HFF-Myc (cell line): ENCODE measurements at places on chromosomes 6 and 20.

DNA sequence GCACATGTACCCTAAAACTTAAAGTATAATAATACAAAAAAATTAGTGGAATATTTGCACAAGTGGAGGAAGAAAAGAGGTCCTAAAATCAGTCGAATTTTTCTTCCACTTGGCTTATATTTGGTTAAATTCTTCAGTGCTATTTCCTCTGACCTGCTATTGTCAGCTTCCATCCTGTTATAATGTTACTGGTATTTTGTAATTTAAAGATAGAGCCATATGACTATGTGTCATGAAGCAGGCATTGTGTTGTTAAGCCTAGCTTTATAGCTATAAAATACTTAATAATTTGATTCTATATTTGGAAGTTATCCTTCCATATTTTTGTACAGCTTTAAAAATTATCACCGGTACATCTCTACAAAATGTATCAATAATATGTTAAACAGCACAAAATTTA, 455.9 kb upstream of the MARCKS start:
- DNase-seq: no peak

DNA sequence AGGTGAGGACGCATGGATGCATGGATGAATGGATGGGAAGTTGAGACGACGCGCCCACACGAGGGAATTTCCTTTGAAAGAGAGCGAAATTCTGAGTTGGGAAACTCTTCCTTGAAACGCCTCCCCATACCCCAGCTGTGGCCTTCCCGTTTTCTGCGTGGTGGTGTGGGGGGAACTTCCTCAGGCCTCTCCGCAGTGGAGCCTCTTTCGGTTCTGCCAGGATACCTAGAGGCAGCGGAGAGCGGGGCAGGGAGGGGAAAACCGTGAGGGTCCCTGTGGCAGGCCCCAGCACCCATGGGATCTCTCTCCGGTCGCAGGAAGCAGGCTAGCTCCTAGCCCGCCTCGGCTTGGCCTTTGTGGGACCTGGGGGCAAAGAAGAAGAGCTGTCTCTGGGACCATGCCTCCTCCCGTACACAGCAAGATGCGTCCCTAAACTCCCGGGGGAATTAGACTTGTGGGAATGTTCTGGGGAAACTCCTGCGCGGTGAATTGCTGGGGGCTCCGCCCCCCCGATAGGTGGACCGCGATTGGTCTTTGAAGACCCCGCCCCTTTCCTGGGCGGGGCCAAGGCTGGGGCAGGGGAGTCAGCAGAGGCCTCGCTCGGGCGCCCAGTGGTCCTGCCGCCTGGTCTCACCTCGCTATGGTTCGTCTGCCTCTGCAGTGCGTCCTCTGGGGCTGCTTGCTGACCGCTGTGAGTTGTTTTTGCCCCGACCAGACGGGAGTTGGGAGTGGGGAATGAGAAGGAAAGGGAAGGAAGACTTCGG, at the start of gene CD40:
CD40 (plus strand) TSS at position 611 of the 764 bp plus-strand sequence; CDS start at position 641, 30 bp downstream.
- DNase-seq: no peak

- peak; percentile 16 for DNase-seq
Observed at GRCh38 chr6:91081452-91082067, 494.7 kb upstream of the MAP3K7 start.

DNA sequence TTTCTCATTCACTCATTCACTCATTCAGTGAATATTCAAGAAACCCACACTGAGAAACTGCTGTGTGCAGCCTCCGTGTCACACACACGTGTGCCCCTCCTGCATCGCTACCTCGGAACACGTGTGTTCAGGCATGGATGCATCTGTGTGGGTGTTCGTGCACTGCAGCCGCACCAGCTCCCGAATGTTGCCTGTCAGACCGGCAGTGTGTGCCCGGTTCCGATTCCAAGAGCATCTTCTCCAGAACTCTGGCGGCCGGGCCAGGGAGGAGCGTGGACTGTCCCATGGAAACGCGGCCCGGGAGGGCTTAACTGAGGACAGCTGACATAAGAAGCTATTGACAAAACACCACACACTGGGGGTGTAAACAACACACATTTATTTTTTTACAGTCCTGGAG, 216.0 kb downstream of the DLL1 start:
- DNase-seq: no peak

DNA sequence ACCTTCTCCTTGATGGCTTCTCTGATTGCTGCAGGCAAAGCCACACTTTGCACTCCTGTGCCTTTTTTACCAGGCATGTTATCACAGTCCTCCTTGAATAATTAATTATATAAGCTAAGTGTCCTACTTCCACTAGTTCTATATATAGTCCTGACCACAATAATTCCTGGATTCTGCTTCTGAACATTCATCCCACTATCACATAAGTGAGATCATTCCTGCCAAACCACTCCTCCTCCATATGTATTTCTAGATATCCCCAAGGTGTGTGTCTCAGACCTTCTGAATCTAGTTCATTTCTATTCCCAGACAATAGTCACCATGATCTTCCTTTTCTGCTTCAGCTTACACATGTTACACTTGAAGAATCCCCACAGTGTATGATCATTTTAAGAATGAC, 1237.5 kb upstream of the MAP3K7 start:
- DNase-seq: no peak

DNA sequence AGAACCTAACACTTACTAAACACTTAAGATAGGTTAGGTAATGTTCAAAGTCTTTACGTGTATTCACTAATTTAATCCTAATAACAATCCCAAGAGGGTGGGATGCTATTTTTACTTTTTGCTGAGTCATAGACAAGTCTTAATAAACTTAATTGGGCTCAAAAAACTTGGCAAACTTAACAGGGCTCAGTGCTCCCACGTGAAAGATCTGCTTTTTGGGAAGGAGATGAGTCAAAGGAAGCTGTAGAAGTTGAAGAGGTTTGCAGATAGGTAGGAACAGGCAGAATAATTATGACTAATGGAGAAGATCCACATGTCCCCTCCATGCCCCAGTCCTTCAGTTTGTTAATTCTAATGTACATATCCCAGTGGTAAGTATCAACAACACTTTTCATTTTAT, 44.5 kb upstream of the STMND1 start:
- no peak for DNase-seq

DNA sequence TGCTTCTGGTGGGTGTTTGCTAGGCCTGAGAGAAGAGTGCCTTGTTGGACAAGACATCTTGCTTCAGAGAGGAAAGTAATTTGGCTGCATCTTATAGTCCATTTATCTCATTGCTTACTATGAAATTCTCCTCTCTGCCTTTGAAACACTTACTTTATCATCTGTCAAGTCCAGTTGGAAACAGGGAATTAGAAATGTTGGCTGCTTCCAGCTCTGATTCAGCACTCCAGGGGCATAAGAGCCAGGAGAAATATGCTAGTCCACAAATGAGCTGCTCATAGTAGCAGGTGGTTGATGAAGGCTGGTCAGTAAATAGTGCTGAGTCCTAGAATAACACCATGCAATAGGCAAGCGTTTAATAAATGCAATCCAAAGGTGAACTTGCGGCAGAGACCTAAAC, 227.1 kb downstream of the SLC35F1 start:
- no peak for DNase-seq

DNA sequence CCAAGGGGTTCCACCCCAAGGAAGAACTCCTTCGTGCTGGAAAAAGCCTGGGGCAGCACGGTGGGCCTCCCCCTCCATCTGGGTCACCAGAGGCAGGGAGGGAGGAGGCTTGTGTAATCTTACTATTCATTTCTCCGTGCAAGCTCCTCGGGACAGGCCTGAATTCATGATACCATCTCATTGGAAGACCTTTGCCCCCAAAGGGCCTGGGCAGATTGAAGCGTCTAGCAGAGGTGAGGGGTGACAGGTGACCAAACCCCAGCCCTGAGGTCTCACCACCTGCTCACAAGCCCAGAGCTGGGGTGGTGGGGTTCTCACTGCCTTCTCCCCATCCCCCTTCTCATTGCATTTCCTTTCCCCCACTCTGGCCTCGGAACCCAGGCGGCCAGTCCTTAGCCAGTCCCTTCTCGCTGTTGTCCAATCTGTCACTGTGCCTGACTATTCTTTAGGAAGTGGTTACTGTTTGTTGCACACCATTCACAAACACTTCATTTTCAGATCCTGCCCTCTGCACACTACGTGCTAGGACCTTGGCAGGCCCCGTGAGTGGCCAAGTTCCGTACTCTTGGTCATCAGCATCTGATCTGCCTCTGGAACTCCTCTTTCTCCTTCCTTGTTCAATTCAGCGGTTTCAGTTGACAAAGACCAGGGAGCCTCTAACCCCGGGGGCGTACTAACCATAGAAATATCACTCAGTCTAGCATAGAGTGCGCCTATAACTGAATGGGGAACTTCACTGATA, 137.1 kb downstream of the LY86 start:
- no peak for DNase-seq

DNA sequence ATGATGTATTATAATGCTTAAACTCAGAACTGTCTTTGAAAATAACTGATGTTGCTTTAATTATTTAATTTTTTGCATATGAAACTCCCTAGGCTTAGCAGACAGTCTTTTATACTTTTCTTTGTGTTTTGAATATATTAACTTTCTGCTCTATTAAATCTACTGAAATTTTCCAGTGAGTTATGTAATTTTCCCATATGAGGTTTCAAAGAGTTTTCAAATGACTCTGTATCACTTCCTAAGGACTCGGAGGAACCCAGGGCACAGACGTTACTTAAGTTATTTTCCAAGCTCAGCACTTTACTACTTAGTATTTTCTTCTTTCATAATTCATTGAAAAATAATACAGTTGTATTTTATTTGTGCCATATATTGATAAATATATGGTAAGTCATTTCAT, 122.6 kb downstream of the HS3ST5 start:
- DNase-seq: no peak

DNA sequence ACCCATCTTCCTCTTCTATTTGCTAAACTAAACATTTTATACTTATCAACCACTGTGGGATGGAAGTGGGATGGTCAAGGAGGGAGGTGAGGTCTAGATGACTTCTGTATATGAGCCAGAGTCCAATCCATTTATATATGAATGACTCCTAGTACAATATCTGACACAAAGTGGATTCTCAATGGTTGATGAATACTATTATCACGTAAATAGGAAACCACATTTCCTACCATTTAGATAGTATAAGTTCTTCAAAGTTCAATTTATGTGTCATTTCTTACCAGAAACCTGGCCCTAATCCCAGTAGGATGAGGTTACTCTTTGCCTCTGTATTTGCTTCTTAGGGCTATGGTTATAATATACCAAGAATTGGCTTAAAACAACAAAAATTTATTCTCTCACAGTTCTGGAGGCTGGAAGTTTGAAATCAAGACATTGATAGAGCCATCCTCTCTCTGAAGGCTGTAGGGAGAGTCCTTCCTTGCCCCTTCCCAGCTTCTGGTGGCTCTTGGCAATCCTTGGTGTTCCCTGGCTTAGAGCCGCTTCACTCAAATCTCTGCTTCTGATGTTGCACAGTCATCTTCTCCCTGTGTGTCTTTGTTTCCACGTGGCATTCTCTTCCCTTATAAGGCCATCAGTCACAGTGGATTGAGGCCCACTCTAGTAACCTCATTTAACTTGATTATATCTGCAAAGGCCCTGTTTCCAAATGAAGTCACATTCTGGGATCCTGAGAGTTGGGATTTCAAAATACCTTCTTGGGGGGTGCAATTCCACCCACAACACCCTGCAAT, 41.0 kb upstream of the RAB23 start:
- DNase-seq: peak; percentile 49

GRCh38 chr20:41509316-41510200, 108.6 kb downstream of the CHD6 start:
- DNase-seq: no peak

DNA sequence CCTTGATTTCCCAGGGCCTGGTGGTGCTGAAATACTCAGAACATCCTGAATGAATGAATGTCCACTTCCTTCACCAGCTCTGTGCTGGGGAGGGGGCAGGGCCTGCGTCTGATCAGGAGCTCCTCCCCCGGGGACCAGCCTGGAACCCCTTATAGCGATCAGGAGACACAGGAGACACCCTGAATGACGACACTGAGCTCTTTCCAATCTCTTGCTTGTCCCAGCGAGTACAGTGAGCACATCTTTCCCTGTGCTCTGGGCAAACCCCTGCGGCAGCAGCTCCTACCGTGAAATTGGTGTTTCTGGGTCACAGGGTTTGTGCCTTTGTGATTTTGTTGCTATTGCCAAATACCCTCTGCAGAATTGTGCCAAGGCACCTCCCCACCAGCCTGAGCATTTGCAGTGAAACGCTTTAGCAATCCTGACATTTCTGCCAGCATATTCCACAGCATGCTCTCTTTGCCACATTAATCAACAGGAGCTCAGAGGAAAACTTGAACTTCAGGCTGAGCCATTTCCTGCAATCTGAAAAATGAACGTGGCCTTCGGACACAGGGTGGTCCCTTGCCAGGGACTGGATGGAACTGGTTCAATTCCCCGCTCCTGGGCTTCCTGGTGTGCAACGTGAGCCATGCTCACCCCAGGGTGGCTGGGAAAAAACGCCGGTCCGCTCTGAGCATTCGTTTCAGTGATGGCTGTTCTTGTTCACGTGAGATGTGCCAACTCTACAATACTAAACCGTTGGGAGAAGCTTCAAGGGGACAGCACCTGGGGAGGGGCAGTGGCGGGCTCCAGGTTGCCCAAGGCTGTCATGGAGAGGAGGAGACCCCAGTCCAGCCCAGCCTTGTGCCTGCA, 23.1 kb upstream of the MRGBP start:
- no peak for DNase-seq

- DNase-seq: no peak
Observed at GRCh38 chr6:10531503-10531902, 10.4 kb downstream of the GCNT2 start.

DNA sequence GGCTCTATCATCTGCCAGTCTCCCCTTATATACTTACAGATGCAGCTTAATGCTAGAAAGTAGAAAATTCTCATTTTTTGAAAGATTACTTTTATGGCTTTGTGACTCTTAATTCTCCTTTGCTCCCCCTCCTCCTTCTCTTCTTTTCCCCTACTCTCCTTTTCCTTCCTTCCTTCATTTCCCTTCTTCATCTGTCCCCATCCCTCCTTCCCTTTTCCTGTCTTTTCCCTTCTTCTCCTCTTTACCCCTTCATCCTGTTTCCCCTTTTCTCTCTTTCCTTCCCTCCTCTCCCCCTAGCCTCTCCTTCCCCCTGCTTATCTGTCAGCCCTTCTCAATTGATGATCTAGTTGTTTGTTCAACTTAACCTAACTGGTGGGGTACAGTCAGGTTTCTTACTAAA, 71.5 kb downstream of the PPP1R14C start:
- DNase-seq: no peak

DNA sequence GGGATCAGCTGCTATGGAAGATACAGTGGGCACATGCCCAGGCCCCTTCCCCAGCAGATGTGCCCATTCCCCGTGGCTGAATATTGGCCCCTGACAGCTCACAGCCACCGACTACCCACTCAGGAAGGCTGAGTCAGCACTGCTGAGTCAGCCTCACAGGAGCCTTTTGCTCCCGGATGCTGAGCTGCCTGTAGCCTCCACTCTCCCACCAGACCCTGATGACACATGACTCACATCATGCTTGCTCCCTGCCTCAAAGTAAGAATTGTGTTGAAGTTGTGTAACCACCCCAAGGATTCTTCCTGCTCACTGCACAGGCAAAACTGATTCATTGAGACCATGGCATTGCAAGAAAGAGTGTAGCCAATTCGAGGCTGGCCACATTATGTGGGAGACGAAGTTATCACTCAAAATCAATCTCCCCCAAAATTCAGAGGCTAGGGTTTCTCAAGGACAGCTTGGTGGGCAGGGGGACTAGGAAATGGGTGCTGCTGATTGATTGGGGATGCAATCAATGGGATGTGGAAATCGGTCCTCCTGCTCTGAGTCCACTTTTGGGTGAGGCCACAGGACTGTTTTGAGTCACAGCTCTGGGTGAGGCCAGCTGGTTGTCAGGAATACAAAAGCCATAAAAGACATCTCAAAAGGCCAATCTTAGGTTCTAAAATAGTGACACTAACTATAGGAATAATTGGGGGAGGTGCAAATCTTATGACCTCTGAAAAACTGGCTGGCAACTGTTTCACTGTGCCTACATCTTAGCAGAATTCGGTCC, 556.6 kb upstream of the CDH4 start:
- peak; percentile 14 for DNase-seq
